ENCODE measurements at places on chromosomes 2 and 18.

- DNase-seq: peak; percentile 68
These were observed 154.1 kb downstream of the GALNT14 start for GRCh38 chr2:30984148-30984547.

- no peak for DNase-seq
These were observed 7.5 kb upstream of the BCL11A start for GRCh38 chr2:60560734-60561644.

DNA sequence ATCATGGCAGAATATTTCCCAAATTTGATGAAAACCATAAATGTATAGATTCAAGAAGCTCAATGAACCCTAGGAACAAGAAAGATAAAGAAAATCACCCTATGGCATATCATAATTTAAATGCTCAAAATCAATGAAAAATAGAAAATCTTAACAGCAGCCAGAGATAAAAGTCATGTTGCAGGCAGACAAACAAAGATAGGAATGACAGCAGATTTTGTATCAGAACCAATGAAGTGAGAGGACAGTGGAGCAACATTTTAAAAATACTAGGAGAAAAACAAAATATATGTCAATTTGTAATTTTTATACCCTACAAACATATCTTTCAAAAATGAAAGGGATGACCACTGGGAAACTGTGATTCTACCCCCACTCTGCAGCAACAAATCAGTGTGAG, 203.3 kb downstream of the PIEZO2 start:
- no peak for DNase-seq

GRCh38 chr2:139055202-139055601, 275.0 kb upstream of the NXPH2 start:
- no peak for DNase-seq

GRCh38 chr2:39636306-39636705, 29.4 kb upstream of the TMEM178A start:
- no peak for DNase-seq

DNA sequence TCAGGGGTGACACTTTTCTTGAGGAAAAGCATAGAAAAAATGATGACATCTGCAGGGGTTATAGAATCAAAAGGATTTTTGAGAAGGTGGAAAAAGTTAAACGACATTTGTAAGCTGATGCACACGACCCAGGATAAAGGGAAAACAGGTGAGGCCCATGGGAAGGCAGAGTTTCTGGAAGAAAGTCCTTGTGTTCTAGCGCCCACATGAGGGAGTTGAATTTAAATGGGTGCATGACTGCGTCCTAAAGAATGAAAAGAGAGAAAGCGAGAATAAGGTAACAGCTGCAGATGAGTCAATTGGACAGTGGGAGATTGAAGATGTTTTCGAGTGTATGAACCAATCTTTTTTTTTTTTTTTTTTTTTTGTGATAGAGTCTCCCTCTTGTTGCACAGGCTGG, 158.1 kb downstream of the GALR1 start:
- no peak for DNase-seq

DNA sequence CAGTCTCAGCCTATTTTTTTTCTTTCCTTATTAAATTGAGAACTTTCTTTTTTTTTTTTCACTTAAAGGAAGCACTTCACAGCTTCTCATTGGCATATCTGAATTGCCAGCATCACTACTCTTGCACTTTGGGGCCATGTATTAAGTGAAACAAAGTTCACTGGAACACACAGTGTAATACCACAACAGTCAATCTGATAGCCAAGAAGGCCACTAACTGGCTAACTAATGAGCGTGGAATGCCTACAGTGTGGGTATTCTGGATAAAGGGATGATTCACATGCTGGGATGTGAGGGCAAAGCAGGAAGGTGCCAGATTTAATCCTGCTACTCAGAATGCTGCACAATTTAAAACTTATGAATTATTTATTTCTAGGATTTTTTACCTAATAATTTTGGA, 11.7 kb upstream of the C18orf63 start:
- no peak for DNase-seq

GRCh38 chr18:25278394-25278793, 73.6 kb downstream of the ZNF521 start:
- no peak for DNase-seq

DNA sequence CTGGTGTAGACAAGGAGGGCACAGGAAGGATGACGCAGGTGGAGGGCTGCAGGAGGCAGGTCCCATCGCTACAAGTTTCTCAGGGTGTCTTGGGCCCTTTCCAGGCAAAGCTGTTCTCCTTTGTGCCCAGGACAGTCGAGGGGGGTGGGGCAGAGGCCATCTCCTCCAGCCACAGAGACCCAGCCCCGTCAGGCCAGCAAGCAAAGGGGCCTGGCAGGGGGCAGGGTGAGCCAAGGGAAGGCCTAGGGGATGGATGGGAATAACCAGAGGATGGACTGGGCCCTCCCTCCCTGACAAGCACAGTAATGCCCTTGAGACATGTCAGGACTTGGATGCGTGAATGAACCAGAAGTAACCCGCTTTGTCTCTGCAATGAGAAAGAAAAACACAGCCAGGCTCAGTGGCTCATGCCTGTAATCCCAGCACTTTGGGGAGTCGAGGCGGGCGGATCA, 6.3 kb downstream of the TCF23 start:
- DNase-seq: no peak

DNA sequence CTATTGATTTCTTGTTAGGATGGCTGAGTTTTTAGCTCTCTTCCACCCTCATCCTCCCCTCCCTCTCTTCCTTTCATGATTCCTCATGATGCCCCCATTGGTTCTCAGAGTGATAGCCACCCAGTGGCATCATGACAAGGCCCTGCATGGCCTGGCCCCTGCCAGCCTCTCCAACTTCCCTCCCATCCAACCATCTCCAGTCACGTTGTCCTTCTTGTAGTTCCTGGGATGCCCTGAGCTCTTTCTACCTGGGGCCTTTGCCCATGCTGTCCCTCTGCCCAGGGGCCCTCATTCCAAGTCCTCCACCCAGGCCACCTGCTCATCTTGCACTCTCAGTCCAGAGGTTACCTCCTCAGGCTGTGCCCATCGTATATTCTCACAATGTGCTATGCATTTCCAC, 247.5 kb downstream of the TFCP2L1 start:
- DNase-seq: no peak

DNA sequence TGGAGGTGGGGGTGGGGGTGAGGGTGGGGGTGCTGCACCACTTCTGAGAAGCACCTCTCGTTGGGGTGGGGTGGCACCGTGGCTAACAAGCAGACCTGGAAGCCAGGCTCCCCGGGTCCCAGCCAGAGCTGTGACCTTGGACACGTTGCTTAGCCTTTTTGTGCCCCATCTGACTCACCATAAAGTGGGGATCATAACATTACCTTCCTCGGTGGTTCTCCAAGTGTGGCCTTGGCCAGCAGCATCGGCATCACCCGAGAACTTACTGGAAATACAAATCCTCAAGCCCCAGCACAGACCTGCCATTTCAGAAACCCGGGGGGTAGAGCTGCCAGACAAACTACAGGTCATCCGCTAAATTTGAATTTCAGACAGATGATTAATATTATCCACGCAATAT, 58.7 kb upstream of the SLC66A3 start:
- no peak for DNase-seq

GRCh38 chr2:46818819-46819218, 96.8 kb downstream of the MCFD2 start:
- DNase-seq: no peak

GRCh38 chr2:101524806-101525430, 50.0 kb upstream of the RFX8 start:
- DNase-seq: peak; percentile 63

GRCh38 chr2:7003895-7004294, 86.7 kb downstream of the RNF144A start:
- DNase-seq: no peak

DNA sequence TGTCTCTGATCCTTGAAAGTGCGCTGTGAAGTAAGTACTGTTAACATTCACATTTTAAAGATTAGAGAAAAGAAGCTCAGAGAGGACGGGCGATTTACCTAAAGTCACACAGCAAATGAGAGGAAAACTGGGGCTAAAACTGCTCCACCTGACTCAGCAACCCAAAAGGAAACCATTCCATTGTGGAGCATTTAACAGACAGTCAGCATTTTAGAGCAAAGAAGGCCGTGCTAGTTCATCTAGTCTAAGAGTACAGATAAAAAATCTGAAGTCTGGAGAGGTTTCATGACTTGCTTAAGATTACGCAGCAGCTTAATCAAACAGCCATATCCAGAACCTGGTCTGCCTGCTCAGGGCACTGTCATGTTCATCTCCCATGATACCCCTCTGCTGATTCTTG, 19.9 kb upstream of the KCNF1 start:
- DNase-seq: no peak

GRCh38 chr2:48572816-48573215, 42.9 kb downstream of the STON1 start:
- no peak for DNase-seq

DNA sequence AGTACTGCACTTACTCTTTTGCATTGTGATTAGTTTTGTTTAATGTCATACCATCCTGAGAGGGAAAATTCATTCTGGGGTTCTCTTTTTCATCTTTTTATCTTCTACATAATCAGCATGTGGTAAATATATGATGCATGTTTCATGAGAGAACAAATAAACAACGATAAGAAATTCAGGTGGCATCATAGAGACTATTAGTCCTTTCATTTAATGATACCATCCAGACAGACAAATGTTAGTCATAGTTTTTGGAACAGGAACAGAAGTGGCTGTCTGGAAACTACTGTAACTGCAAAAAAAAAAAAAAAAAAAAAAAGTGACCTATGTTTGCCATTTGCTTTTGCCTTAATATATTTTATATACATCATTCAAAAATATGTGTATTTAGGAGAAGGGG, 761.0 kb downstream of the EPHA4 start:
- DNase-seq: no peak

GRCh38 chr2:189543367-189543766, 37.2 kb downstream of the SLC40A1 start:
- no peak for DNase-seq

- no peak for DNase-seq
These were observed 1284.2 kb upstream of the PIK3C3 start for GRCh38 chr18:40670668-40671375.

GRCh38 chr18:42274488-42275137, 319.6 kb downstream of the PIK3C3 start:
- no peak for DNase-seq

DNA sequence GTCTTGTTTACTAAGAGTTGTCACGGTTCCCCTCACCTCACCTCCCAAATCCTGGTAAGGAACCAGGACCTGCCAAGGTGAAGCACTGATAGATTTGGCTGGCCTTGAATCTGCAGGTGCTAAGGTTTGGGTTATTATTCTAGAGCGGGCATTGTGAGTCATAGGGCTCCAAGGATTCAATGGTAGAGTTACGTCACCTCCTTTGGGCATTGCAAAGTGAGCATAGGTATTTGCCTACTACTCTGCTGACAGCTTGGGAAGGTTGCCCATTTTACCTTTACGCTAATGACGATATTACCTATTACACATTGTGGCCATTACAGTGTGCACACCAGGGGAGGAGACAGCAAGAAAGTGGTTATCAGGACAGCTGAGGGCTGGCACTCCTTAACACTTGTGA, 59.3 kb downstream of the SETBP1 start:
- DNase-seq: no peak

- no peak for DNase-seq
These were observed 105.4 kb downstream of the RTN4 start for GRCh38 chr2:54944724-54945326.

GRCh38 chr2:38262069-38262871, 114.8 kb downstream of the ATL2 start:
- no peak for DNase-seq

GRCh38 chr18:48179001-48179400, 230.2 kb downstream of the ZBTB7C start:
- no peak for DNase-seq

GRCh38 chr2:39359453-39360038, 77.5 kb downstream of the MAP4K3 start:
- DNase-seq: no peak

- peak; percentile 57 for DNase-seq
These were observed 113.4 kb downstream of the CAPN13 start for GRCh38 chr2:30693821-30694281.
